ENCODE measurements at places on chromosomes 1 and 21.

- DNase-seq = no peak
Observed at GRCh38 chr1:75132242-75132811, 1.9 kb upstream of the LHX8 start.

DNA sequence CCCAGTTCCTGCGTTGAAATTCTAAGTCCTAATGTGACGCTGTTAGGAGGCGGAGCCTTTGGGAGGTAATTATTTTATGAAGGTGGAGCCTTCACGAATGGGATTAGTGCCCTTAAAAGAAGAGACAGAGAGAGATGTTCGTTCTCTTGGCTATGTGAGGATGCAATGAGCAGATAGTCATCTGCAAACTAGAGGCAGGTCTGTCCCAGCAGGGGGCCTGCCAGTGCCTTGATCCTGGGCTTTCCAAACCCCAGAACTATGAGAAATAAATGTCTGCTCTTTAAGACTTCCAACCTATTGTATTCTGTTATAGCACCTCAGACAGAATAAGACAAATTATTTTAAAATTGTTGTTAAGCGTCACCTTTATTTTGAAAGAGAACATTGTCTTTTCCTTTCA is 123.1 kb upstream of the KCNJ6 start:
- no peak for DNase-seq

GRCh38 chr1:203167026-203167912 is 8.4 kb downstream of the MYBPH start:
- no peak for DNase-seq

GRCh38 chr1:218693599-218693998 is 348.5 kb downstream of the TGFB2 start:
- DNase-seq = no peak

GRCh38 chr1:212805767-212806166 is 14.1 kb downstream of the TATDN3 start:
- no peak for DNase-seq

- DNase-seq = no peak
Observed at GRCh38 chr1:102896771-102897170, 211.6 kb downstream of the COL11A1 start.

- no peak for DNase-seq
Observed at GRCh38 chr1:171742577-171742922, 685 bp upstream of the VAMP4 start.

DNA sequence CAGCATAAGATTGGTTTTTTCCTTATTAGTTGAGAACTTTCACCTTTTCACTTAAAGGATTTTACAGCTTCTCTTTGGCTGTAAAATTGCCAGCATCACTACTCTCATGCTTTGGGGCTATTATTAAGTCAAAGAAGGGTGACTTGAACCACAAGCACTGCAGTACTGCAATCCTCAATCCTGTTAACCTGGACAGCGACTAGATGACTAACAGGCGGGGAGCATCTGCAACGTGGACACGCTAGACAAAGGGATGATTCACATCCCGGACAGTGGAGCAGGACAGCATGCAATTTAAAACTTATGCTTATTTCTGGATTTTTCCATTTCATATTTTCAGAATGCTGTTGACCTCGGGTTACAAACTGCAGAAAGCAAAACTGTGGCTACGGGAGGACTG is 8.1 kb downstream of the ARV1 start:
- no peak for DNase-seq

GRCh38 chr1:20474333-20474975 is 11.6 kb downstream of the CAMK2N1 start:
- DNase-seq = no peak

GRCh38 chr1:246773213-246773641 is 49.0 kb downstream of the SCCPDH start:
- DNase-seq = no peak

- no peak for DNase-seq
Observed at GRCh38 chr21:27406300-27407009, 439.6 kb upstream of the ADAMTS5 start.

GRCh38 chr1:44401256-44402228 is 3.5 kb upstream of the RNF220 start:
- no peak for DNase-seq

Measured in T follicular helper cell (primary cell).